ENCODE measurements at places on chromosomes 1 and 21. TPM values are rescaled to one million over a fixed set of nuclear protein-coding genes. Genes with fewer than 3 reads are reported as not detected.

The CD1D gene
- total RNA-seq = not detected

The RBBP5 gene
- total RNA-seq = 14.7 TPM

DNA sequence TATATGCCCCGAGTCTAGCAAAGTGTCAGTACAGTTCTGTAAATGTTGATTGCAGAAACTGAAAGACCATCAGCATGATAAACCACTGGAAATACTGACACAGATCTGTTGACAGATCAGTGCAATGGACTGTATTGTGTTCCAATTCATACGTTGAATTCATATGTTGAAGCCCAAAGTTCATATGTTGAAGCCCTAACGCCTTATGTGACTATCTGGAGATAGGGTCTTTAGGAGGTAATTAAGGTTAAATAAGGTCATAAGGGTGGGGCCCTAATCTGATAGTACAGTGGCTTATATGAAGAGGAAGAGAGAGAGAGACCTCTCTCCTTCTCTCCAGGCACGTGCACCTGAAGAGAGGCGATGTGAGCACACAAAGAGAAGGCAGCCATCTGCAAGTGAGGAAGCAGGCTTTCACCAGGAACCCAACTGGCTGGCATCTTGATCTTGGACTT, 144.7 kb downstream of the MRPL39 start:
- H3K4me1 ChIP-seq = peaks cover 18% of the 10 kb centered on the region
- H3K36me3 ChIP-seq = no peaks in the 10 kb centered on the region
- DNase-seq = no peak
- H3K27me3 ChIP-seq = no peaks in the 10 kb centered on the region

The PIK3R3 gene
- 33.2 TPM for total RNA-seq

DNA sequence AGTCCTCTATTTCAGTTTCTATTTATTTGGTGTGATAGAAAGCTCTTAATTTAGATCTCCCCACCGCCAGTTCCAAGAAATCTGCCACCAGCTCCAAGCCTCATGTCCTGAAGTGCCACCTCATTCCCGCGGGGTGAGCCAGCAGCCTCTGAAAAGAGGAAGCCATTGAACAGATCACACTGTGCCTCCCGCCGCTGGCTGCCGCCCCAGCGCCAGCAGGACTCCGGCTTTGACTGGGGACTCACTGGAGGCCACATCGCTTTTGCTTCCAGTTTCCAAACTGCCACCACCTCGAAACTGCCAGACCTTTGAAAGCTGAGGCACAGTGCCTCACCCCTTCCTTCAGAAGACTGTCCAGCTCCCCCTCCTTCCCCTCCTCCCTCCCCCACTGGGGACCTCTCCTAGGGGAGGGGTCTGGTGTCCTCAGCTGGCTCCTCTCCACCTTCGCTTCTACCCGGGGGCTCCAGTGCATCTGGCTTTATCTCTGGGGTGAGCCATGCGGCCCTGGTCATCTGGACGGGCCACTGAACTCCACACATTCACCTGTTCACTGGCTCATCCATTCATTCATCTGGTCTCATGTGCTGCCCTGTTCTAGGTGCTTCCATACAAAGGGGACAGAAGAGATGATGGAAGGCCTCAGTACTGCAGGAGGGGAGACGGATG, 58.9 kb downstream of the VPS26C start:
- DNase-seq = peak; percentile 79
- H3K27me3 ChIP-seq = no peaks in the 10 kb centered on the region
- peaks cover 14% of the 10 kb centered on the region for H3K36me3 ChIP-seq

- no peak overlapping the region for H3K4me3 ChIP-seq
- H3K4me1 ChIP-seq = peaks cover 14% of the 10 kb centered on the region
- DNase-seq = no peak
- peaks cover 2% of the 10 kb centered on the region for H3K27me3 ChIP-seq
- no peak overlapping the region for H3K27ac ChIP-seq
- H3K36me3 ChIP-seq = no peaks in the 10 kb centered on the region
These were observed 87.8 kb downstream of the GLUL start for GRCh38 chr1:182303778-182304177.

- H3K36me3 ChIP-seq = no peaks in the 10 kb centered on the region
- no peak for DNase-seq
- H3K4me1 ChIP-seq = peaks cover 12% of the 10 kb centered on the region
- H3K4me3 ChIP-seq = no peak overlapping the region
These were observed 27.1 kb upstream of the RUNX3 start for GRCh38 chr1:24957016-24957807.

The PCBP3 gene
- 9.0 TPM for total RNA-seq

The PIGC gene
- total RNA-seq = 30.5 TPM

The SPRR4 gene
- total RNA-seq = not detected

DNA sequence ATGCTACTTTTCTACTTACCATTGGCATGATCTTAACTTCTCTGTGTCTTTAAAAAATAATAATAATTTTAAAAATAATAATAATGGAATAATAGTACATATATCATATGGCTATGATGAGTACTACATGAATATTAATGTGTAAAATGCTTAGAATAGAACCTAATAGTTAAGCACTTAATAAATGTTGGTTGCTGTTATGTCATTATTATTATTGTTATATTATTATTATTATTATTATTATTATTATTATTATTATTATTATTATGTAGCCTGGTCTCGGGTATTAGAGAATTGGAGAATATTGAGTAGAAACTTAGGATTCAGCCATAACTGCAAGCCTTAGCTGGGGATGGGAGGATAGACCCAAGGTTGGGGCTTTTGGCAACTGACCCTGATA, 108.2 kb downstream of the MAST2 start:
- no peaks in the 10 kb centered on the region for H3K27me3 ChIP-seq
- H3K27ac ChIP-seq = no peak overlapping the region
- no peak for DNase-seq

The ERICH3 gene
- total RNA-seq = not detected

DNA sequence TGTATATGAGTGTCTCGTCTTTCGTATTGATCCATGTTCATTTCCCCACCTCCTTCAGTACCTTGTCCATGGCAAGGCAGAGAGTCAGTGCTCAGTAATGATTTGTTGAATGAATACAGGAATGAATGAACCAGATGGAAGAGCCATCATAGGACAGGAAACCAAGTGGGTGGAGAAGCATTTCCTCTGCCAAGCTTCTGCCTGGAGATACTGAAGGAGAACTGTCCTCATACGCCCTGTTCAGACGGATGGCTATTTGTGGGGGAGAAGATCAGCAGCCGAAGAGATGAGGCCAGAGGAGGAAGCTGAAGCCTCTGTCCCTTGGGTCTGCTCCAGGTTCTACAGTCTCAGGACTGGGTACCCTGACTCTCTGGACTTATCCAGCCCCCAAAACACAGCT, 5.8 kb downstream of the FAM43B start:
- no peaks in the 10 kb centered on the region for H3K36me3 ChIP-seq
- peaks cover 26% of the 10 kb centered on the region for H3K27me3 ChIP-seq
- H3K4me1 ChIP-seq = peaks cover 4% of the 10 kb centered on the region
- DNase-seq = no peak
- no peak overlapping the region for H3K4me3 ChIP-seq

The LCE1F gene
- not detected for total RNA-seq

DNA sequence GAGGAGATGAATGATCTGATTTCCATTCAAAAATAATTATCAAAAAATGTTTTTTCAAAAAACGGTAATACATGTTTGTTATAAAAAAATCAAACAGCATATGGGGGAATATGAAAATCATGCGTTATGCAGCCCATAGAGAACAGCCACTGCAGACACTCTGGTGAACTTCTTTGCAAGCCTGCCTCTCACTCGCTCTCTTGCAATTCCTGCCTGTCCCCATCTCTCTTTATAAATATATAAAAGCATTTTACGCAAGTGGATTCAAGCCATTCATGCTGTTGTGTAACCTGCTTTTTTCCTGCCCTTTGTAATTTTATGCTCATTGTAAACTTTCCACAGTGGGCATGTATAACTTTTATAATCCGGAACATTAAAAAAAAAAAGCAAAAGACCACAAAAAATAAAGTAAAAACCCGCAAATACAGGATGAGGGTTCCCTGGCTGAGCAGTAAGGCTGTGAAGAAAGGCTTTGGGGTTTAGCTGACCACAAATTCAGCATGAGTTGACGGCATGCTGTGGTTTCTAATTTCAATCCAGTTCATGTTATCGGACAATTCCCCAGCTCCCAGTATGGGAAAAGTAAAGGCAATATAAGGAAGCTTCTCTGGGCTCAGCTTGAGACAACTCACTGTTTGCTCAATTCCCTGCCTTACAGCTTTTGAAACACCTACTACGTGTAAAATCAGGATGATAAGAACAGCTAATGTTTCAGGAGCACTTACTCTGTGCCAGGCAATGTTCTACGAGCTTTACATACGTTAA, 52.8 kb upstream of the ZBTB40 start:
- H3K27me3 ChIP-seq = peaks cover 52% of the 10 kb centered on the region
- no peaks in the 10 kb centered on the region for H3K4me1 ChIP-seq
- DNase-seq = no peak
- H3K27ac ChIP-seq = no peak overlapping the region

GRCh38 chr1:114756949-114757454, 782 bp downstream of the CSDE1 start:
- peak overlapping the region; percentile 99 for H3K4me3 ChIP-seq
- H3K27me3 ChIP-seq = no peaks in the 10 kb centered on the region
- peak overlapping the region; percentile 100 for H3K27ac ChIP-seq
- H3K4me1 ChIP-seq = peaks cover 45% of the 10 kb centered on the region
- no peak for DNase-seq

- peaks cover 55% of the 10 kb centered on the region for H3K27me3 ChIP-seq
- DNase-seq = no peak
- H3K27ac ChIP-seq = no peak overlapping the region
- no peaks in the 10 kb centered on the region for H3K36me3 ChIP-seq
- peak overlapping the region; percentile 56 for H3K4me3 ChIP-seq
These were observed 17.4 kb upstream of the PLEKHA6 start for GRCh38 chr1:204376919-204377799.

- no peaks in the 10 kb centered on the region for H3K27me3 ChIP-seq
- H3K4me1 ChIP-seq = peaks cover 2% of the 10 kb centered on the region
- no peak for DNase-seq
- no peaks in the 10 kb centered on the region for H3K36me3 ChIP-seq
- no peak overlapping the region for H3K4me3 ChIP-seq
These were observed 7.2 kb upstream of the IBA57 start for GRCh38 chr1:228158151-228159007.

GRCh38 chr1:203992440-203992839, 80.5 kb upstream of the SOX13 start:
- H3K27me3 ChIP-seq = peaks cover 38% of the 10 kb centered on the region
- no peak for DNase-seq
- H3K27ac ChIP-seq = no peak overlapping the region
- no peak overlapping the region for H3K4me3 ChIP-seq

- H3K4me1 ChIP-seq = no peaks in the 10 kb centered on the region
- no peaks in the 10 kb centered on the region for H3K36me3 ChIP-seq
- H3K27ac ChIP-seq = no peak overlapping the region
These were observed 6.2 kb downstream of the PGLYRP3 start for GRCh38 chr1:153306303-153307220.

The MAN1C1 gene
- total RNA-seq = 73.3 TPM

The CYP4A22 gene
- not detected for total RNA-seq

The DEPDC1 gene
- 6.5 TPM for total RNA-seq

- no peaks in the 10 kb centered on the region for H3K27me3 ChIP-seq
- no peaks in the 10 kb centered on the region for H3K36me3 ChIP-seq
- H3K4me1 ChIP-seq = peaks cover 2% of the 10 kb centered on the region
- H3K4me3 ChIP-seq = no peak overlapping the region
- no peak overlapping the region for H3K27ac ChIP-seq
- no peak for DNase-seq
These were observed 59.8 kb upstream of the CACYBP start for GRCh38 chr1:174939775-174940545.

GRCh38 chr21:30552782-30553181, 8.3 kb downstream of the KRTAP19-7 start:
- no peak overlapping the region for H3K27ac ChIP-seq
- no peak overlapping the region for H3K4me3 ChIP-seq
- DNase-seq = no peak
- H3K4me1 ChIP-seq = no peaks in the 10 kb centered on the region

The RXFP4 gene
- not detected for total RNA-seq

DNA sequence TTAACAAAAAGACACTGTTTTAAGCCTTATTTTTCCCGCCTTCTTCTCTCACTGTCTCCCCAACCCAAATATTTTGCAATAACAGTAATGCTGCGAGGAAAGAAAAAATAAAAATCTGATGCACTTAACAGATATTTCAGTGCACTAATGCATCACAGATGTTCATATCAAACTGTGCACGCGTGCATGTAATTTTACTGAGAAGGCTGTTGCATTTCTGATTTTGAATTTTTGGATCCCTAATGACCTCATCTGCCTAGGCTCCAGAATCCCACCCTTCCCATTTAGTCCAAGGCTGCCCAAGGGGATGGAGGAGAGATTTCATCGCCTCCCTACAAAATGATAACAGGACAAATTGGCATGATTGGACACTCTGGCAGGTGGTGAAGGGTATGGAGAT, 5.5 kb downstream of the TRABD2B start:
- H3K4me1 ChIP-seq = peaks cover 10% of the 10 kb centered on the region
- H3K27ac ChIP-seq = no peak overlapping the region
- H3K4me3 ChIP-seq = no peak overlapping the region
- no peak for DNase-seq
- no peaks in the 10 kb centered on the region for H3K36me3 ChIP-seq

The TSEN15 gene
- total RNA-seq = 36.8 TPM
